ENCODE measurements at places on chromosomes 6 and 20.

- no peak for DNase-seq
Measured at GRCh38 chr6:39465539-39465938, 143.0 kb upstream of the KCNK16 start.

DNA sequence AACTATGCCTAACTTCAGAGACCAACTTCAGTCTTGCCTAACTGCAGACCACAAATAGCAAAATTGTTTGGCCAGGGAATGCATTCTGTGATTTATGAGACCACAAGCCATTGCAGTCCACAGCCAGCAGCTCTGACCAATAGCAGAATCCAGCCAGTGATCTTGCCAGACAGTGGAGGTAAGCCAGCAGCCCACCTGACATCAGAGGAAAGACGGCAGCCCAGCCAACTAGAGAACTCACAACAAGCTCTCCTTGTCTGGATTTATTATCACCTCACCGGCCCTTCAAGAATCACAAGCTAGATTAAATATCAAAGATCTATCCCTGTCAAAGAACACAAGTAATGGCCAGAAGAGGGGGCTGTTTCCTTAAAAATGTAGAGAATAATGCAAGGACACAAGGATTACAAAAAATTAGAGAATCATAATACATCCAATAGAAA is 66.5 kb upstream of the SLC35F1 start:
- peak; percentile 13 for DNase-seq

DNA sequence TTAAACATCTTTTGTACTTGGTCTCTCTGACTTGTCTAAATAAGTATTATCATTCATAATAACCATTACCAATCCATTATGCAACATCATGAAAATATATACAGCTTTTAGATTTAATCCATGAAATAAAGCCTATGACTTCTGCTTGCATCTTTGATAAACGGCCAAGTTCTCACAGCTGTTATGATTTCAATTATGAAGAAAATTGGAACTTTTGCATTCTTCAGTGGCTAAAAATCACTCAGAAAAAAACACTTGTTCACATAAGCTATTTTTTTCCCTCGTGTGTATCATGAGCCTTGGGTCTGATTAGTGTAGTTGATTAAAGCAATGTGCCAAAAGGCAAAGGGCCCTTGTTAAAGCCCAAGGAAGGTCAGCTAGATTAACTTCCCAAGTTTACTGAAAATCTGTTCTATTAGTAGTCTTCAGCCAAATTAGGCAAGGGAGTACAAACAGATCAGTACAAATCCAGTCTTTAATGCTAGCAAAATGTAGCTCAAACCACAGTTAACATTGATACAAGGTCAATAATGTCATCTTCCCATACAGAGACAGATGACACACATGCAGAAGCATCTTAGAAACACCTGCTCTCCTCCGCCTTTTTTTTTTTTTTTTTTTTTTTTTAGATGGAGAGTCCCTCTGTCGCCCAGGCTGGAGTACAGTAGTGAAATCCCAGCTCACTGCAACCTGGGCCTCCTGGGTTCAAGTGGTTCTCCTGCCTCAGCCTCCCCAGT is 69.9 kb downstream of the SGK1 start:
- no peak for DNase-seq

DNA sequence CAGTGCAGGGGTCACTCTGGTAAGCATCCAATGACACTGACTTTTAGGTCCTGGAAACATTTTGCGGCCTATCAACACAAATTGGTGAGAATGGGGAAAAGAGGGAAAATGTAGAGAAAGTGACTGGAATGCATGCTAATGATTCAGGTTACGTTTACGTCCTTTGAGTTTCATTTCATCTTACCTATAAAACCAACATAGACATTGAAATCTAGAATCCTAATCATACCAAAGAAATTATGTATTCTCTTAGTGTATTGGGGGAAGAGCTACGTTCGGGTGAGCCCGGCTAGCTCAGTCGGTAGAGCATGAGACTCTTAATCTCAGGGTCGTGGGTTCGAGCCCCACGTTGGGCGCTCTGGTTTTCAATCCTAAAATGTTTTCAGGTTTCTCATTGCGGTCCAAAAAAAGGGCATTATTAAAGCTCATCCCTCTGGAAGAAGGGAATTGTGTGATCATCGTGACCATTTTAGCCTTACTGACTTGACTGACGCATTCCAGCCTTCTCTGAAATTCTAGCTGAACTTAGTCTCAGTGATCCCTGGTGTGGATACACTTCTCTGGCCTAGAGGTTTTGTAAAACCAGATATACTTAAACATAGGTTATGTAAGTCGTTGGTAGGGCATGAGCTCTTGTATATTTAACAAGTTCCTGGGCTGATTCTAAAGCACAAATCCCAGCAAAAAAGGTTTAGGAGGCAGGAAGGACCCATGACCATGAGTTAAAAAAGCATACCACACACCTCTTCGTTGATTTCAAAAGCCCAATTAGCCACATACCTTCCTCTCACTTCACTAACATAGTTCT is 18.3 kb downstream of the HMGN4 start:
- DNase-seq, result peak; percentile 82

- DNase-seq, result no peak
Measured at GRCh38 chr20:62999580-62999979, 7.2 kb downstream of the BHLHE23 start.

- no peak for DNase-seq
Measured at GRCh38 chr6:44829836-44830235, 442.3 kb downstream of the CDC5L start.

- no peak for DNase-seq
Measured at GRCh38 chr20:43508106-43508505, 609 bp downstream of the L3MBTL1 start.
